ENCODE measurements at places on chromosomes 13 and 19.
A peak's percentile ranks its signal among the peaks of the same experiment; 100 is the strongest.

DNA sequence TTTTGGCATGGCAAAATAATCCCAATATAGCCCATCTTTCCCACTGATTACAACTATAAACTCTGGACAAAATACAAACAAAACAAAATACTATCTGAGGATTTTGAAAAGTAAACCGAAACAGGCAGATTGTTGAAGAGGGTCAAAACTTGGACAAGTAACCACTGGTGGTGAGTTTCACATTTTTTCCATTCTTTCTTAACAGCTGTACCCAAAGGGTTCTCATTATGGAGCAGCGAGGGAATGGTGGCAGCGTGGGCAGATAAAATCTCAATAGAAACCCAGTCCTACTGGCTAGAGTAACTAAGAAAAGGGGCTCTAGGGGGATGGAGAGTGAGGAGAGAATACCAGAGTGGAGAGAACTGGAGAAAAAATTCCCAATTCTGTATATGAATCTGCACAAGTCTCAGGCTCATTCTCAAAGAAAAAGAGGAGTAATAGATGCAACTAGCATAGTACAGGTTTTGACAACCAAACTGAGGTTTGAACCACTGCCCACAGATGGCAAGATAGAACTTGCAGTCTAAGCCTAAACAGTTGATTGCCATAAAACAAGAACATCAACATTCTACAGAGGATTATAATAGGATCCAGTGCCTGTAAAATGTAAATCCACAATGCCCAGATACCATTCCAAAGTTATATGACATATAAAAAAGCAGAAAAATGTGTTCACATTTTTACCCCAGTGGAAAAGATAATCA lies 284.5 kb downstream of the KCNRG start:
- DNase-seq: no peak

DNA sequence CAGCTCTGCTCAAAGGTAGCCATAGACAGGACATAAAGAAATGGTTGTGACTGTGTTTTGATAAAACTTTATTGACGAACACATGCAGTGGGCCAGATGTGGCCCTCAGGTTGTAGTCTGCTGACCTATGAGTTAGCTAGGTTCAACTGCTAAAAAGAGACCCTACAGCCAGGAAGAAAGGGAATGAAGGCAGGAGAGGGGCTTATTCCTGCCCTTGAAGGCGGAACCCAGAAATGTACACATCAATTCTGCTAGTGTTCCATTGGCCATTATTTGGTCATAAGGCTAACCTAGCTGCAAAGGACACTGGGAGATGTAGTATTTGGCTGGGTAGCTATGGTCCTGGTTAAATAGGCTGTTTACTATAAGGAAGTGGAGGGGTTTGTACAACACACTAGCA lies 18.0 kb downstream of the APBA3 start:
- no peak for DNase-seq

DNA sequence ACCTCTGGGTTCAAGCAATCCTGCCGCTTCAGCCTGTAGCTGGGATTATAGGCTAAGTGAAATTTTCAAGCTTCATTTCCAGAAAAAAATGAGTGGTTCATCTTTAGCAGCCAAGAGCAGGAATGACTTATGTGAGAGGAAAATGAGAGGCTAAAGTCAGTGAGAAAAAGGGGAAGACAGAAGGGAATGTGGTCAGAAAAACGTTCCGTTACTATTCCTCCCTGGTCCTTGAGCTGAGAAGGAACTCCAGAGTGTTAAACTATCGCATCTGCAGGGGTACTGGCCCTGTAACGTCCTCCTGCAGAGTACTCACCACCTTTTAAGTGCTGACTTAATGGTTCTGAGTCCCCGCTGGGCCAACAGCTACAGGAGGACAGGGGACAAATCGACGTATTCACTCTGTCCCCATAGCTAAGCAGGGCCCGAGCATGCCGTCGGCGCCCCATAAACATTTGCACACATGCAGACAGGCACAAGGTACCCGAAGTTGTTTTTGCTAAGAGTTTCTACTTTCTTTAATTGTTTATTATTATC lies 88.1 kb downstream of the FLT1 start:
- DNase-seq: no peak

DNA sequence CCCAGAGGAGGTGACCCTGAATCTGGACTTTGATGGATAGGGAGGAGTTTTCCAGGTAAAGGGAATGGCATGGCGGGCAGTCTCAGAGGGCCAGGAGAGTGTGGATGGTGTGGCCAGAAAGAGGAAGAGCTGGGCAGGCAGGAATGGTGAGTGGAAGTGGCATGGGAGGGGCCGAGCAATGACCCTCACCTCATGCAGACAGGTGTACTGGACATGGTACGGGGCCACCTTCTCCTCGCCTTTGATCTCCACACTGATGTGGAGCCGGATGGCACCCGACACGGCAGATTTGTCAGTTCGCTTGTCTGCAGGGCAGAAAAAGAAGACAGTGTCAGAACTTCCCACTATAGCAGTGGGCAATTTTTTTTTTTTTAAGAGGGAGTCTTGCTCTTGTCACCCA lies 45.5 kb downstream of the UNC13A start:
- DNase-seq: no peak

DNA sequence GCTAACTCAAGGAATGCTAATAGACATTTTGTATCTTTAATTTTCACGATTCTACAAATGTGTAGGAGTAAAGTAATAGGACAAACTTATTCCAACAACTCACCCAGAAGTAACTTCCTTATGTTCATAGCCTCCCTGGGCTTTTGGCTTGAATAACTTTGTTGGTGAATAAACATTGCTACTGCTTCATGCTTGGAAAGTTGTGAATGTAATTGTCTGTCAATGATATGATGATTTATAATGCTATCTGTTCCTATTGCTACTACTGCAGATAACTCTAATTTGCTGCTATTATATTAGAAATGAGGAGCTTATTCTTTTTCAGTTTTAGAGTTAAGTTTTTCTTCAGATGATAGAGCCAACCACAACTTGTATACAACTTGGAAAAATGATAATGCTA lies 307.7 kb downstream of the PCDH9 start:
- DNase-seq: no peak

DNA sequence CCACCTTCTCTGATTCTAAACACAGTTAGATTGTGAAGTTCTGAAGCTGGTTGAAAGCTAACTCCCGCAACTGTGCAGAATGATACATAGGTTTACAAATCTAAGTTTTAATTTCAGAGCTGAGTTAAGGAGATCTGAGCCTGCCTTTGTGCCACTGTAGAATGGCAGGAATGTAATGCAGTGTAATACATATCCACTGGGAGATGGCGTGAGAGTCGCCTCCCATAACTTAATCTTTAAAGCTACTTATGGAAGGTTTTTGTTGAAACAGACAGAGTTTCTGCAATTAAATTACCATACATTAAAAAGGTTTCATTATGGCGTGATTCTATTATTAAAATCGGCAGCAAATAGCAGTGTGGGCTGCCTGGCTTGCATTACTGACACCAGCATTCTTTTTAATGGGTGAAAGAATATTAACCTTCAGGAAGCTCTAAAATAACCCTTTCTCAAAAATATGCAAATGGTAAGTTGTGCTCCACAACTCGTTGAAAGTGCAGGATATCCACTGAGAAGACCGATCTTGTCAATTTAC lies 257.4 kb downstream of the OLFM4 start:
- no peak for DNase-seq

- no peak for DNase-seq
Observed at GRCh38 chr13:107091428-107091827, 523.5 kb upstream of the ARGLU1 start.

GRCh38 chr13:30440910-30441703 lies 18.8 kb downstream of the UBE2L5 start:
- DNase-seq: no peak

GRCh38 chr19:14837391-14837790 lies 2.4 kb upstream of the OR7A5 start:
- DNase-seq: no peak

- peak; percentile 90 for DNase-seq
Observed at GRCh38 chr19:6970021-6970420, 51.2 kb downstream of the MBD3L2B start.

GRCh38 chr19:17765069-17765618 lies 13.9 kb downstream of the FCHO1 start:
- no peak for DNase-seq

DNA sequence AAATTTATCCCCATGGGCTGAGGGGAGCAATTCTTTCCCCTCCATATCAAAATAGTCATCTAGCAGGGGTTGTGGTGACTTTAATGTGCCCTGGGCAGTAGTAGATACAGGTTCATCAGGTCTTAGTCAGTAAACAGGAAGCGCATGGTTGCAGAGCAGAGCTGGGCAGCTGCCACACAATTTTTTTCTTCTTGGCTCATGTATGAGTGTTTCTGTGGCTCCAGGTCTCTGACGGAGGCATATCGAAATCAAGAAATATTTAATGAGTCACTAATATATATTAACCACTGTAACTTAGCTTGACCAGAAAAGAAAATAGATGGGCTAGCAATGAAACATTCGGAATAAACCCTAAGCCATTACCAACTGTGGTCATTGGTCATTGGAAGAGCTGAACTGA lies 68.4 kb upstream of the UBL3 start:
- no peak for DNase-seq

- DNase-seq: peak; percentile 38
Observed at GRCh38 chr13:35475960-35476943, at the start of gene MAB21L1. TSS of gene MAB21L1 (minus strand) at chr13:35476689. CDS start at chr13:35476138, 551 bp downstream.

- no peak for DNase-seq
Observed at GRCh38 chr13:45078003-45078402, 42.3 kb upstream of the GTF2F2 start.

- DNase-seq: peak; percentile 76
Observed at GRCh38 chr19:45607071-45608029, 5.3 kb upstream of the GPR4 start.

- DNase-seq: no peak
Observed at GRCh38 chr19:48740164-48740972, at the start of gene RASIP1. TSS of gene RASIP1 (minus strand) at chr19:48740610. CDS start at chr19:48740282, 328 bp downstream.

GRCh38 chr13:33050161-33050560 lies 33.9 kb downstream of the KL start:
- no peak for DNase-seq

DNA sequence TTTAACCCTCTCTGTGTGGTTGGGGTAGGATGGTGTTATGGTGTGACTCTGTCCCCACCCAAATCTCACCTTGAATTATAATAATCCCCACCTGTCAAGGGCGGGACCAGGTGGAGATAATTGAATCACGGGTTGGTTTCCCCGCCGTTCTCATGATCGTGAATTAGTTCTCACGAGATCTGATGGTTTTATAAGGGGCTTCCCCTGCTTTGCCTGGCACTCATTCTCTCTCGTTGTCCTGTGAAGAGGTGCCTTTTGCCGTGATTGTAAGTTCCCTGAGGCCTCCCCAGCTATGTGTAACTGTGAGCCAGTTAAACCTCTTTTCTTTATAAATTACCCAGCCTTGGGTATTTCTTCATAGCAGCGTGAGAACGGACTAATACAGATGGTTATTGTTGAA lies 68.8 kb downstream of the ARHGEF7 start:
- DNase-seq: no peak

GRCh38 chr13:48263196-48263595 lies 30.2 kb downstream of the ITM2B start:
- DNase-seq: no peak

GRCh38 chr13:109630271-109630670 lies 156.1 kb downstream of the IRS2 start:
- DNase-seq: no peak

DNA sequence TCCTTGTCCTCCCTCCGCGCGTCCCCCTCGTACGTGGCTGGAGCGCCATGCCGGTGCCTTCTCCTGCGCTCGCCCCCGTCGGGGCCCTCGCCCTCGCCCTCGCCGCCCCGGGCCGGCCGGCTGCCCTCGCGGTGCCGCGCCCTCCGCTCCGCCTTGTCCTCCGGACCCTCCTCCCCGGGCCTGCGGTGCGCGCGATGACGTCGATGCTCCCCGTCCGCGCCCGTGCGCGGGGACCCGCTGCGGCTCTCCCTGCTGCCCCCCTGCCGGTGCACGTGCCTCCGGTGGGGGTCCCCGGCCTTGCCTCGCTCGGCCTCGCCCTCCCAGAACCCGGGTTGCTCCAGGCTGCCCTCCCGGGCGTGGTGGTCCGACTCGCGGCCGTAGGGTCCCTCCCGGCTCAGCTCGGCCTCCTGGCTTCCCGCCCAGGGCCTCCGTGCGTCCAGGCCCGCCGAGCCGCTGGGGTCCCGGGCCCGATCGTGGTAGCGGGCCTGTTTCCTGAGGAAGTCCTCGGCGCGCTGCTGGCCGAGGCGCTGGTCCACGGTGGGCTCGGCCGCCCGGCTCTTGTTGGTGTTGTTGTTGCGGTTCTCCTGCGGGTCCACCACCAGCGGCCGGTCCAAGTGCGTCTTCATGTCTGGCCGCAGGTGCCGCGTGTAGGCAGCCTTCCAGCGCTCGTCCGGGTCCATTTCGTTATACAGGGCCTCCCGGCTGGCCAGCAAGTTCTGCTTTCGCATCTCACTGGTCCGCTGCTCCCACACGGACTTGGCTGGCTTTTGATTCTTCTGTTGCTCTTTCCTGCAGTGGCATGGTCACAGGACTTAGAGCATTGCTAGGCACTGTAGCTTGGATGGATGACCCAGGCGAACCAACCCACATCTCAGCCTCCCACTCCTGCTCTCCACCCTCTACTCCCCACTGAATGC lies 148.6 kb downstream of the IER2 start:
- DNase-seq: no peak

GRCh38 chr19:13850910-13851733 lies 25.8 kb upstream of the NANOS3 start:
- peak; percentile 89 for DNase-seq

- no peak for DNase-seq
Observed at GRCh38 chr13:40231751-40232150, 434.7 kb downstream of the FOXO1 start.

GRCh38 chr19:17549085-17549740 lies 6.2 kb upstream of the COLGALT1 start:
- no peak for DNase-seq

DNA sequence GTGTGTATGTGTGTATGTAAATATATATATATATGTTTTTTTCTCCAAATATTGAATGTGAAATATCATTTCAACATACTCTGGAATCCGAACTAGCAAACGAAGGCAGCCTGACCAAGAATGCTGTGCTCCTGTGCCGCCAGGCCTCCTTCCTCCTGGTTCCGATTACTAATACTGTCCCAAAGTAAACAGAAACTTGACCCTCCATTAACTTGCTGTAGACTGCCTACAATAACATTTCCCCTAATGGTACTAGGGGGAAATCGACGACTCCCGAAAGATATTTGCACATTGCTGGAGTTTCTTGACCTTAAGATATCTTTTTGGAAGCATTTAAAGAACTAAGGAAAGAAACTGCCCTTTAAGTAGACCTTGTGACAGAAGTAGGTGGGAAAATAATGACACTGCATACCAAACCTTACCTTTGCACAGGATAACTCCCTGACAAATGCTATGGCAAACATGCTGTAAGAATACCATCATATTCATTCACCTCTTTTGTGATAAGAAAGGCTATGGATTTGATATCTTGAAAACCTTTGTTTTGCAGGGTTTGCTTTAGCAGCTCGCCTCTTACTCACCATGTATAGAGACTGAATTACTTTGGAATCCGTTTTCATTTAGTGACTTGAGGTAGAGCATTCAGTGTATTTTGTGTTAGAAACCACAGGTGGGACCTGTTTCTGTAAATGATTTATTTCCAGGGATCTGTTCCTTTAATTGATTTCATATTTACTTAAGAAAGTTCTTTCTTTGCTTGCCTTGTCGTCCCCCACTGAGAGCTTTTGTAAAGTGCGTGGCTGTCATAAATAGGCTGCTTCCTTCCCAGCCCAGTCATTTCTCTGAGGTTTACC lies 80.1 kb downstream of the KLF5 start:
- DNase-seq: no peak

- DNase-seq: no peak
Observed at GRCh38 chr19:42081584-42082203, 5.7 kb downstream of the ZNF574 start.

Data from foreskin melanocyte (primary cell).